Stimulated activated CD4-positive, alpha-beta T cell treated with anti-CD3 and anti-CD28 coated beads, Interleukin-1b, Interleukin-23, amount 100 ng/mL, for 24 hours (primary cell): ENCODE measurements at places on chromosomes 2 and 18.
A peak's percentile ranks its signal among the peaks of the same experiment; 100 is the strongest.

DNA sequence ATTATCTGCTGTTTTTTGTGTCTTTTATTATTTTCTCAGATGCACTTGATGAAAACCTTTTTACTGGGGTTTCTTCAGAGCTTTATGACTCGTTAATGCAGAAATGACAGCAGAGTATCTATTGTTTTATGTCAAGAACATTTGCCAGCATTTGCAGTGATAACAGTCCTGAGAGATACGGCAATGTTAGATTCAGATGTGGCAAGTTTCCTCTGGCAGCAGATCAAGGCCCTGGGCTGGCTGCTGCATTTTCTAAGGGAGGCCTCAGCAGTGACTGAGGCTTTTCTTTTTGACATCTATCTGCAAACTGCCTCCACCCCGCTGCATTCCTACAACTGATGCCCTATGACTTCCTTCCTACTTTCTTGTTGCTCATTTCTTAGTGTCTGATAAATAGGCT, 40.2 kb downstream of the EFEMP1 start:
- DNase-seq = no peak

GRCh38 chr18:8254654-8255053, 354.6 kb upstream of the RAB12 start:
- no peak for DNase-seq

DNA sequence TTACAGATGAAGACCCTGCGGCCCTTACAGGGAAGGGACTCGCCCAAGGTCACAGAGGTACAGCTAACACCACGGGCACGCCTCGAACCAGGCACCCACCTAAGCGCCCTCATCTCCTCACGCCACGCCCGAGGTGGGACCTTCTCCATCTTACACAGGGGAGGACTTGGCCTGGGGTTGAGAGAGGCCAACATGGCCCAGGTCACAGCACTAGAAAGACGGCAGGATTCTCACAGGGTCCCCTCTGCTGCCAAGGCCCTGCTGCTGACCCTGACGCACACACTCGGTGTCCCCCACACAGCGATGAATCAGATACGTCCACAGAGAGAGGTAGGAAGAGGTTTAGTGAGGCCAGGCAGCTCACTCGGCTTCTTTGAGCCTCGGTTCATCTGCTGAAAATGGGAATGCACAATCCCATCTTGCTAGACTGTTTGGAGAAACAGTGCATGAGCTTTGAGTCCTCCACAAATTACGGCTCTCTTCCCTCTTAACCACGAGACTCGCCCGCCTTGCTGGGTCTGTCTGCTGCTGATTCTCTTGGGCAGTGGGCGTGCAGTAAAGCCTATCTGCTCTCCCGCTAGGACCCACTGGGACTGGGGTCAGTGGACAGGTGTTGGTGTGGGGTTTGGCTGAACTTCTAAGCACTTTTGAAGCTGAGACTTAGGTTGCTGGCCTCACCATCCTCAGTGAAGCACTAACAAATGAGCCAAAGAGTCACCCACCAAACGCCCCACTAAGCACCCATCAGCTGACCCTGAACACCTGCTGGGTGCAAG, 79.2 kb downstream of the SMAD7 start:
- DNase-seq = no peak

DNA sequence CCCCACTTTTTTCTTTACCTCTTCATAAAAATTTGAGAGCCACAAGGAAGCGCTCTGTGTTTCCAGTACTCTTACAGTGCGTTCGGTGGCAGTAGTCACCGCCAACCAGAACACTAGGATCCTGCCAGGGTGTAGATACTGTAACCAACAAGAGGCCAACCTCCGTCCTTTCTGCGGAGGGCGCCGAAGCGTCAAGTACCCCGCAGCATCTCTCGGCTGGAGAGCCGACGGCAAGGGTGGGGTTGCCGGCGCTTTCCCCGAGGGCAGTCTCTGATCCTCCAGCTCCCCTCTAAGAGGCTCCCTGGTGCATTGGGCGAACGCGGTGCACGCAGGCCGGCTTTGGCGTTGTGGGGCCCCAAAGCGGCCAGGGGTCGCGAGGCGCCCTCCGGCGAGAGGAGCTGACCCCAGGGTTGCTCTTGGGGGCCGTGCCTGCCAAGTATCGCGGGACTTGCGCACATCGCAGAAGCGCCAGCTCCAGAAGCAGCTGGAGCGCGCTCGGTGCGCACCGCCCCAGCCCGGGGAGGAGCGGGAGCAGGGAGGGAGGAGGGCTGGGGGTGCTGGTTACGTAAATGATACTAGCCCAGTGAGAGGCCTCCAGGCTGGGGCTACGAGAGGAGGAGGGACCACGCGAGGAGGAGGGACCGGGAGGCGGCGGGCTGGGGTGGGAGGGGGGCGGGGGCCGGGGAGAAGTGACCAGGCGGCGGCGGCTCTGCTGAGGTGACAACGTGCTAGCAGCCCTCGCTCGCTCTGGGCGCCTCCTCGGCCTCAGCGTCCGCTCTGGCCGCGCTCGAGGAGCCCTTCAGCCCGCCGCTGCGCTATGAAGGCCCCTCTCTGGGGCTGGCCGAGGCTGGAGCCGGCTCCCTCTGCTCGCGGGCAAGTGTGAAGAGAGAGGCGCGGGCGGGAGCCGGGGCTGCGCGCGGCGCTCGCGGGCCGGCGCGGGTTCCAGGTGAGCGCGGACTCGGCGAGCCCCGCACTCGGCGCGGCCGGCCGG, at the start of gene GALNT13:
Gene GALNT13, plus strand, starts transcription at position 692 of the 991 bp plus-strand sequence.
- no peak for DNase-seq

- DNase-seq = no peak
Observed at GRCh38 chr18:54984908-54985307, 25.6 kb upstream of the CCDC68 start.

DNA sequence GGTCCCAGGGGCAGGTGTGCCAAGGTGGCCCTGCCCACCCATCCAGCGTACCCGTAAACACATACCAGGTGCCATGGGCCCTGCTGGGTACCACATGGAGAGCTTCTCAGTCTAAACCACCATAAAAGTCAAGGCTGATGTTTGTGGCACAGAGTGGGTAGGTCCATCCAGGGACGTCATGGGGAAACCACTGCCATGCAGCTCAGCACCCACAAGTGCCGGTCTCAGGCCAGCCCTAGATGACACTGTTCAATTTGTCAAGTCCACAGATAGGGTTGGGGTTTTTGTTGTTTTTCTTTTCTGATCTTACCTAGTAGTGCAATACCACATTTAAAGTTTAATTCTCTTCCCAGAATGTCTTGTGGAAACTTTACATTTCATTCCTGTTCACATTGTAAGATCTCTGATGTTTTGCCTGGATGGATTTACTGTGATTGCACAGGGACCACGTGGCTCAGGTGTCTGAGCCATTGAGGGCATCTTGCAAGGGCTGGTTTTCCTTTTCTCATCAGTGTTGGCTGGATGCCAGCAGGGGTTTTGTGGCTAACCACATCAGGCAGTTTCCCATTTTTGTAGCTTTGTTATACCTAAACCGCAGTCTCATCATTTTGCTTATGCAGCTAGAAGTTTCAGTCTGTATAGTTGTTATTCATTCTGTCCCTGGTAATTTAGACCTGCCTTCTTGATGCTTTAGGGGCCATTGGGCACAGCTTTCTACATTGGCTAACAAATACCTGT, 64.7 kb downstream of the STK25 start:
- DNase-seq = peak; percentile 80

GRCh38 chr2:41199334-41199733, 747.4 kb upstream of the SLC8A1 start:
- DNase-seq = no peak

GRCh38 chr2:67397143-67397986, at the start of gene ETAA1:
Gene ETAA1, plus strand, starts transcription at chr2:67397333. Its CDS starts 116 bp downstream, at chr2:67397449.
- peak; percentile 85 for DNase-seq

DNA sequence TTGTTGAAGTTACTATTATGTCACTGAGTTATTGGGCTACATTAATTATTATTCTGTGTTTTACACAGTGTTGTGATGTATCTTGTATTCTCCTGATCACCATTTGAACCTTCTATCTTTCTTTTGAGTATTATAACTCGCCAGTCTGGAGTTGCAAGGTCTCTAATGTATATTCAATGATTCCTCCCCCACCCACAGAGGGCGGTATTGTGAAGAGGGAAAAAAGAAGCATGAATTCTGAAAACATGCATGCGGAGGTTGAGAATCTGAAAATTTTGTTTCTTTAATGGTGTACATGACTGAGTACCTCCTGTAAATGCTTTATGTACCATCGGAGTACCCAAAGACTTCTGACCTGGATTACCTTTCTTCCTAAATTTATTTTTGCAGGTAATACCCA, 266.6 kb downstream of the NR4A2 start:
- DNase-seq = no peak

DNA sequence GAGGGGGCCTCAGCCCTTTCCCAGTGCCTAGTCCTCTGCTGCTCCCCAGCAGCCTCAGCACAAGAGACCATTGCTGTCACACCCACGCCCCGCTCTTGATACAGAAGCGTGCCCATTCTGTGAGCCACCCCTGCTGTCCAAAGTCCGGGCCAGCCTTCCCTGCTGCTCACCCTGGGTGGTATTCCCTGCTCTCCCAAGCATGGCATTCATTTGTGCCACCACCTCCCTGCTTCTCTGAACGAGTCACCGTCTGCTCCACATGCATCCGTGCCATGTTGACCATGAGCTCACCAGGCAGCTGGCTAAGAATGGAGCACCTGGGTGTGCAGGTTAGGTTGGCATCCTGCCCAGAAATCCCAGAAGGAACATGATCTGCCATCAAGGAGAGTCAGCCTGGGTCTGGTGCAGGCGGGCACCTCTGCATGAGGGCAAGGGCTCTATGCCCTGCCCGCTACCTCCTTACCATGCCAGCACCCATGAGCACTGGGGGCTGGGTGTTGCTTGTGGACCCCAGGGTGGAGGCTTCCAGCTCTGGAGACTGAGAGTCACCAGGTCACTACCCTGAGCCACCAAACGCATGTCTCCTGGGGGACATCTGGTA, 63.0 kb downstream of the TWIST2 start:
- no peak for DNase-seq

GRCh38 chr2:230784795-230785194, 72.2 kb downstream of the CAB39 start:
- no peak for DNase-seq

DNA sequence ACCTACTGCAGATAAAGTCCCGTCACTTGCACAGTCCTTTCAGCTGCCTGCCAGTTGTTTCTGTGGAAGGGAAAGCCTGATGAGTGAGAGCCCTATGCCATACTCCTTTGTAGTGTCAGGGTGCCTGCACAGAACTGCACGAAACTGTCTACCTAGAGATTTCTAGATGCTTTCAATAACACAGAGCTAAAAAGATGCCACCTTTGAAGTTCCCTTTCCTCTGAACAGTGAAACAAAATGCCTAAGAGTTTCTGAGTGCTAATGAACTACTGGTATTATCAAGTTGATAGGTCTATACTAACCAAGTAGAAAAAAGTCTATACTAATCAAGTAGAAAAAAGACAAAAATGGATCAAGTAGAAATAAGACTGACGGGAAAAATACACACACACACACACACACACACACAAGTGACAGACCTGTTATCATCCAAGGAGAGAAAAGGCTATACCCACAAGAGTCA, 79.0 kb downstream of the TLK1 start:
- DNase-seq = no peak

DNA sequence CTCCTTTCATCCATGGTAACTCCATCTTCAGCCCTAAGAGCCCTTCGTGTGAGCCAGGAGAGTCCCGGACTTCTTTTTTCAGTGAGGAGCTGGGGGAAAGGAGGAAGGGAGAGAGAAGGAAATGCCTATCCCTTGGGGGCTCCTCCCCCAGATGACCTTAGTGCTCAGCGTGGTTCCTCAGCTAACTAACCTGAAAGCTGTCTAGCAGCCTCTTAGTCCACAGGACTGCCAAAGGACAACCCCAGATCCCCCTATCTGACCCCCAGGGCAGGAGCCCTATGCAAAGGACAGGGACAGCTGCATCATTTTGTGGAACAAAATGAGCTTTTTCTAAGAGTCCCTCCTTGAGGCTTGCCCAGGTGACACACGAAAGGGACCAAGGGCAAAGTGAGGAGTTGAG, 7.9 kb downstream of the SPR start:
- DNase-seq = no peak

DNA sequence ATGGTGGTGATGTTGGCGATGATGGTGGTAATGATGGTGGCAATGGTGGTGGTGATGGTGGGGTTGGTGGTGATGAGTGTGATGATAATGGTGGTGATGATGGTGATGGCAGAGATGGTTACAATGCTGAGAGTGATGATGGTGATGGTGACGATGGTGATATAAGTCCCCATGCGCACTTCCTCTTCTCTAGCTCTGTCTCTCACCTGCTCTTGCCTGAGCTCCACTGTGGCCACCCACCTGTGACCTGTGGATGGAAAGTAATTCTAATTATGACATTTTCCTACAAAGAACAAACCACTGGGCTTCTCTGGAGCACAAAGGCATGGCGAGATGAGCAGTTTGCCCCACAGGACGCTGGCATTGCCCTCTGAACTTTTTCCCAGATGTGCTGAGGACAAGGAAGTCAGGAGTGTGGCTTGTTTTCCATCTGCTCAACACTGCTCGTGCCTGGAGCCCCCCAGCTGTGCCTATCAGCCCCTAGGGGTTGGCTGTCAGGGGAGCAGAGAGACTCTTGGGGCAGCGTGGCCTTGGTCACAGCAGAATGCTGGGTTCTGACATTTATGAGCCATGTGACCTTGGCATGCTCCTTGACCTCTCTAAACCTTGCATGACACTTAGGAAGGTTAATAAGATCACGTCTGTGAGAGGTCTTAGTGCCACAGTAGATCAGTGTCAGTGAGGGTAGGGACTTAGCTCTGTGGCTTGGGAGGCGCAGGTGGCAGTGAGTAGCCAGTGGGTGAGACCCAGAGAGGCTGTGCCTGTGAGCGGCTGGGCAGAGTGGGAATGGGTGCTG, 68.4 kb downstream of the RRM2 start:
- DNase-seq = no peak

- no peak for DNase-seq
Observed at GRCh38 chr2:172361840-172362239, 65.5 kb upstream of the ITGA6 start.

DNA sequence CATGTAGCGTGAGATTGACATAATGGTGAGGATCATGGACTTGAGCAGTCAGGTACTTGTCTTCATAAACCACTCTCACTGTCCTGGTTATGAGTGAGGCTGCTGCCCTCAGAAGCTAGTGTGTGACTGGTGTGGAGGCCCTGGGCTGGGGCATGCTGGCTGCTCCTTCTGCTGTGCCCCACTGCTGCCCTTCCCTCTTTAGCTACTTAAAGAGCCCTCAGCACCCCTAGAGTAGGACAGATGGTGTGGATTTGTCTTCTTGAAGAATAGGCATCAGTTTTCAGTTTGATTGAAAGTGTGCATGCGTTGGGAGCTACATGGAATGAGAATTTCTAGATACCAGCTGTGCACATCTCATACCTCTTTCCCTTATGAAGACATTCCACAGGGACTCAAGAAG, 15.4 kb downstream of the CPLX4 start:
- DNase-seq = no peak

DNA sequence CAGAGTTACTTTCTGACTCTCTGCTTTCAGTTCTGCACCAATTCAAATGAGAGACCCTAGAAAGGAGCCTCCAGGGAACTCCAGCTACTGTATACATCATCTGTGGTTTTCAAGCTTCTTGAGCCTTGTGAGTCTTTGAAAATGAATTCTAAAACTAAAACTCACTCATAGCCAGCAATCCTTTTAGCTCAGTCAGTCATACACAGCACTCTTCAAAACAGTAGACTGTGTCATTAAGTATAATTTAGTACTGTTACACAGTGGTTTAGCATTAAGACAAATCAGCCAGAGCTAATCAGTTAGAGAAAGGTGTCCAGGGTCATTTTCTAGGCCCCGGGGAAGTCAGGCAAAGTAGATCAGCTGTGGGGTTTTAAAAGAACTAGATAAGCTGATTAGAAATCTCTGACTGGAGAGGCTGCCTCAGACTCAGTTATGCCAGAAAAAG, 322.1 kb upstream of the THUMPD2 start:
- DNase-seq = no peak
